ENCODE measurements at places on chromosomes 4 and X.
A peak's percentile ranks its signal among the peaks of the same experiment; 100 is the strongest.

DNA sequence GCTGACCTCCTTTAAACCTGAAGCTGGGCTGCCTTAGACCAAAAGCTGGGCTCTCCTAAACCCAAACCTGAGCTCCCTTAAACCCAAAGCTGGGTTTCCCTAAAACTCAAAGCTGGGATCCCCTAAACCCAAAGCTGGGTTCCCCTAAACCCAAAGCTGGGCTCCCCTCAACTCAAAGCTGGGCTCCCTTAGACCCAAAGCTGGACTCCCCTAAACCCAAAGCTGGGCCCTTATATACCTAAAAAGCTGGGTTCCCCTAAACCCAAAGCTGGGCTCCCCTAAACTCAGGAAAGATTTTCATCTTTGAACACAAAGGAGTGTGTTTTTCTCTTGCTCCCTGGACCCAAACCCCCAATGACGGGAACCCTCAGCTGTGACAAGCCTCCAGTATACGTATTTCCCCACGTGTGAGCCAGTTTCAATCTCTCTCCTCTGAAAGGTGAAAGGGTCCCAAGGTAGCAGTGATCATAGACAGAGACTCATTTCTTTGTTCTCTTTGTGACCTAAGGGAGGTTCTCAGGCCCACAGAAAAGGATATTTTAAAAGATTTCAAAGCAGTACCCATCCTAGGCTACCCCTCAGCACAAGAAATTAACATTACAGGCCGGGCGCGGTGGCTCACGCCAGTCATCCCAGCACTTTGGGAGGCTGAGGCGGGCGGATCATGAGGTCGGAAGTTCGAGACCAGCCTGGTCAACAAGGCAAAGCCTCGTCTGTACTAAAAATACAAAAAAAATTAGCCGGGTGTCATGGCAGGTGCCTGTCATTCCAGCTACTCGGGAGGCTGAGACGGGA, 31.3 kb upstream of the ASMTL start:
- DNase-seq = no peak

DNA sequence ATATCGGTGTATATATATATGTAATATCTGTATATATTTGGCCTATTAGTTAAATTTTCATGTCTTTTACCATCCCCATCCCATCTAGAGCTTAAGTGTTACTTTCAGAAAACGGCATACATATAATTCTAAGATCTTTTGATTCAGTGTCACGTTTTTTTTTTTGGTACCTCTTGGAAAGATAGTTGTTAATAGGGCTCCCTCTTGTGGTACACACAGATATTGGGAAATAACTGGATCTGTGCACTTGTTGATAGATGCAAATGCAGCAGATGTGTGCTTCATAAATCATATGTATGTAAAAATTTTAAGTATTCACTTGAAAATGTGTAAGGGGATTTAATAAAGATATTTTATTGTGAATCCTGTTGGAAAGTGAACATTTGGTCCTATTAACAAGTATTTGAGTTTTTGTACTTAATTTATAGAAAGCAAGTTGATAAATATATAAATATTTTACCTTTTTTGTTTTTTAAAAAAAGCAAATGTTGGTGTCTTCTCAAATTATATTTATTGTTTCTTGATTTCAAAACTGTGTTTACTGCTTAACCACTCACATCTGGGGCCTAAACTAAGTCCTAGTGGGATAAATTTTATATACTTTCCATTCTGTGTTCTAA, 74.7 kb downstream of the PAQR3 start:
- no peak for DNase-seq

DNA sequence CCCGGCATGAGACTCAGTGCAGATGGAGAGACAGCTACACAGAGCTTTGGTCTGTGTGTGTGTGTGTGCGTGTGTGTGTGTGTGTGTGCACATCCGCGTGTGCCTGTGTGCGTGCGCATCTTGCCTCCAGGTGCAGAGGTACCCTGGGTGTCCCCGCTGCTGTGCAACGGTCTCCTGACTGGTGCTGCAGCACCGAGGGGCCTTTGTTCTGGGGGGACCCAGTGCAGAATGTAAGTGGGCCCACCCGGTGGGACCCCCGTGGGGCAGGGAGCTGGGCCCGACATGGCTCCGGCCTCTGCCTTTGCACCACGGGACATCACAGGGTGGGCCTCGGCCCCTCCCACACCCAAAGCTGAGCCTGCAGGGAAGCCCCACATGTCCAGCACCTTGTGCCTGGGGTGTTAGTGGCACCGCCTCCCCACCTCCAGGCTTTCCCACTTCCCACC, 14.3 kb downstream of the FGFR3 start:
- DNase-seq = no peak

DNA sequence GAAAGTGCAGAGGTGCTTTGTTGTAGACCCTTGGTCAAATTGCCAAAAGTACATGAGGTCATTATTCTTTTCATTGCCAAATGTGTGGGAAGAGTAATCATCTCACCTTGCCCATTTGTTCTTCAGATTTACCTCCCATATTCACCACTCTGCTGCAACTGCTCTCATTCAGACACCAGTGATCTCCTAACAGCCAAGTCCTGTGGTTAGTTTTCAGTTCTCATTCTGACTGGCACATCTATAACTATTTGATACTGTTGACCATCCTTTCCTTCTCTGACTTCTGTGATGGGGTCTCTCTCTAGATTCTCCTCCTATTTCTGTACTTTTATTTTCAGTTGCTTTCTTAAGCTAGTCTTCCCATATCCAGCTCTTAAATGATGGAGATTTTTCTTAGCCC, 39.8 kb downstream of the GRIA3 start:
- DNase-seq = no peak

DNA sequence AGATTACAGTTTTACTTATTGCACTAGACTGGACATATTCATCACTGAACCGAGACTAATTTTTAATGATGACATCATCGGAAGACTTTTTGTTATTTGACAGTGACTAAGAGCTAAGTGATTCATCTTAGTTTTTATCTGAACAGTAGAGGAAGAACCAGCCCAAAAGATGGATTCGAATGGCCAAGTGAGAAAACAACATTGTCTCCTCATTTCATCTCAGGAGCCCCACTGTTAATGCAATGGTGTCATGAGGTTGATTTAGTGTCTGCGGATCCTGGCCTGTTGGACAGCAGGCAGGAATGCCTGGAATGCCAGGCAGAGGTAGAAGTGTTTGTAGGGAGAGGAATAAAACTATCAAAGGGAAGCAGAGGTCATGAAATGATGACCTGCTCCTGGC, 37.8 kb upstream of the HPF1 start:
- no peak for DNase-seq

DNA sequence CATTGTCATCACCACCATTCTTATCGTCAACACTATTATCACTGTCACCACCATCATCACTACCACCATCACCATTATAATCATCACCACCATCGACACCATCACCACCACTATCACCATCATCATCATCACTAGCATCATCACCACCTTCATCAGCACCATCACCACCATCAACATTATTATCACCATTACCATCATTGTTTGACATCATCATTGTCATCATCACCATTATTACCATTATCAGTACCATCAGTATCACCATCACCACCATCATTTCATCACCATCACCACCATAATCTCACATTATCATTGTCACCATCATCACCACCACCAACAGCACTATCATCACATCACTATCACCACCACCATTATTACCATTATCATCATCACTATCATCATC, 47.5 kb upstream of the NKX1-1 start:
- DNase-seq = no peak

- no peak for DNase-seq
Observed at GRCh38 chr4:138035781-138036258, 206.3 kb downstream of the SLC7A11 start.

- DNase-seq = no peak
Observed at GRCh38 chrX:150148749-150149672, 210.7 kb upstream of the EOLA2 start.

- no peak for DNase-seq
Observed at GRCh38 chrX:9071031-9071650, 37.2 kb upstream of the FAM9B start.

DNA sequence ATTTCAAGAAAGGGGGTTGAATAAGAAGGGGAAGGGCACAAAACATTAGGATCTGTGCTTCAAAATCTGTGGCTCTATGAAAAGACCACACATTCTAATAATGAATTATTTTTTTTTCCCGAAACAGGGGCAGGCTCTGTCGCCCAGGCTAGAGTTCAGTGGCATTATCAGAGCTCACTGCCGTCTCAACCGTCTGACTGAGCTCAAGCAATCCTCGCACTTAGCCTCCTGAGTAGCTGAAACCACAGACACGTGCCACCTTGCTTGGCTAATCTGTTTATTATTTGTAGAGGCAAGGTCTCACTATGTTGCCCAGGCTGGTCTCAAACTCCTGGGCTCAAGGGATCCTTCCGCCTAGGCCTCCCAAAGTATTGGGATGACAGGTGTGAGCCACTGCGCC, 33.4 kb downstream of the ACSL1 start:
- DNase-seq = no peak

- no peak for DNase-seq
Observed at GRCh38 chrX:37745835-37746217, 34.0 kb upstream of the CYBB start.

DNA sequence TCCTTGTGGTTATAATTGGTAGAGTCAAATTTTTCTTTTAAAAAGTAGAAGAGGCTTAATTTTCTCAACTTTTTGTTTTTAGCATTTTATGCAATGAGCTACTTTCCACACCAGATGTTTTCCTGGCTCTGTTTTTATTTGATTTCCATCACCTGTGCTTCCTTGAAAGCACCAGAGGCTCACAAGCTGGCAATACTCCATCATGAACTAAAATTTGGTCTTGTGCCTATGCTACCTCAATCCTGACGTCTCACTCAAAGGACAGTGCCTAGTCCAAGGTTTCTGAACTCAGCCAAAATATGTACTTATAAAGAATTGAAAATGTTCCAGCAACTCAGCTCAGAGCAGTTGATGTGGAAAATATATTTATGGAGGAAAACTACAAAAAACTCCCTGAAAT, 914.0 kb upstream of the PRKX start:
- DNase-seq = no peak

DNA sequence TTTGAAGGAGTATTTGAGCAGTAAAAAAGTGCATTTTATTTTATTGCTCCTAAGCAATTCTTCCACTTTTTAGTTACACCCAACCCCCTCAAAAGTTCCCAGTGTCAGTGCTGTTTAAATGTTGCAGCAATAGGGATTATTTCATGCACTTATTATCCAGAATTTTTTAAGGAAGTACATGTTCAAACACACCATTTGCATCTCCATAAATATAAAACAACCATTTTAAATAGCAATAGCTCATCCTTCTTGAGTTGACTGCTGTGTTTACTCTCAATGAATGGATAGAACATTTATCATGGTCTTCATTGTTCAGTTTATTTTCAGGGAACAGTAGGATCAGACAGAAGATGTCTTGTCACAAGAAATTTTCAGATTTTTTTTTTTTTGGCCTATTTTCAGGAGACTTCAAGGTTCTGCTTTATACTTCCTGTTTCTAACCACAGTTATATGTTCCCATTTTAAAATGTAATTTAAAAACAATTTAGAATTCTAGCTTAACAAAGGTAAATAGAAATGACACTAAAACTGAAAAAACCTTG, 171.9 kb downstream of the TMA16 start:
- no peak for DNase-seq

DNA sequence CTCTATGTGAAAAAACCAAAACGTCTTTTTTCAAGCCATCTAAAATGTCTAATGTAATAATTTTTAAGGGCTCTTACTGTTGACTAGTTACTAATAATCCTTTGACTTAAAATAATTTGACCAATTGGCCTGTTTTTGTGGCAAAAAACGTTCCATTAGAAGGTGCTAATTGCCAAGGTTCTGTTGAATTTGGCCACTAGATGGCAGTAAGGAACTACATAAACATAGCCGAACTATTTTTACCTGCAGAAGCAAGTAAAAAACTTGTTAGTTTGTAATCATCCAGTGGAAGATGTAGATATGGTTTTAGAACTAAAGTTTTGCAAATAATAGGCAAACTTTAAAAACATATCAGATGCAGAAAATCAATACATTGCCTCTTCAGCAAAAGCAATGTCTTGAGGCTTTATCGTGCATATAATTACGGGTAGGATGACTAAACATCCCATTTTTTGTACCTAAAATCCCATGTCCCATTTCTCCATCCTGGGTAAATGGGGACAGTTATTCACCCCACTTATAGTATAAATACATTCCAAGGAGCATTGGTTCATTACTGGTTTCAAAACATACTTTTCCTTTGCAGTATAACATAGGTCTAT, 57.6 kb downstream of the PROM1 start:
- DNase-seq = no peak

GRCh38 chr4:38752941-38753806, 29.6 kb downstream of the TLR10 start:
- no peak for DNase-seq

GRCh38 chr4:140742838-140743193, 13.4 kb downstream of the TBC1D9 start:
- no peak for DNase-seq

DNA sequence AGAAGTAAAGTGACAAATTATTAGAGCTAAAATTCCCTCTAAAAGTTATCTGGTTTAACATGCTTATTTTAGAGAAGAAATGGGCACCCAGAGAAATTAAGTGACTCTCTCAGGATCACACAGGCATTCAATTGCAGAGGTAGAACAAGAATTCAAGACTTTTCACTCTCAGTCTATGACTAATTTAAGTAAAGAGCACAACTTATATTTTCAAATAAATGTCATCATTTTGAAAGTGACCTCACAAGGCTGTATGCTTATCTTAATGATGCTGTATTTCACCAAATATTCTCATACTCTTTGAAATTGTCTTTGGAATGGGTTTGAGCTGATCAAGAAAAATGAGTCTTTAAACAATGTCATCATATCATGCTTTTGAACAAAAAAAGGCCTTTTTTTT, 15.3 kb downstream of the GPR174 start:
- no peak for DNase-seq

DNA sequence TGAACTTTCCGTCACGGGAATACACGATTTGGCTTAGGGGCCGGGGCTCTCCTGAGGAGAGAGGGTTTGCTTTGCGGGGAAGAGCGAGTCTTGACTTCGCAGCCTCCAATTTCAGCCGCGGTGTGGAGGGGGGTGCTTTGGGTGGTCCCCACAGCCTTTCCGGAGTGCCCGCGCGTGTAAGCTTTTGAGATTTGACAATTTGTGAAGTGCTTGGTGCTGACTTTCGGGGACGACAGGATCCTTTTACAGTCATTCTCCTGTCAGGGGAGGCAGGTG, 355 bp downstream of the SCML1 start:
- peak; percentile 2 for DNase-seq

- no peak for DNase-seq
Observed at GRCh38 chrX:102711872-102712215, 404 bp upstream of the GPRASP2 start.

GRCh38 chr4:85707611-85708010, 232.7 kb downstream of the ARHGAP24 start:
- DNase-seq = no peak

- no peak for DNase-seq
Observed at GRCh38 chrX:119015407-119016237, 41.2 kb downstream of the LONRF3 start.

- no peak for DNase-seq
Observed at GRCh38 chr4:78766026-78766425, 10.1 kb upstream of the BMP2K start.

GRCh38 chrX:112688242-112688641, 8.5 kb upstream of the LHFPL1 start:
- DNase-seq = no peak

GRCh38 chr4:24180586-24180985, 290.7 kb upstream of the PPARGC1A start:
- no peak for DNase-seq
